Activated naive CD4-positive, alpha-beta T cell treated with anti-CD3 and anti-CD28 coated beads, Interleukin-2, amount 10 ng/mL, durations not matched to agents 7 days and 5 days (primary cell): ENCODE measurements at places on chromosomes 2 and 18.
A peak's percentile ranks its signal among the peaks of the same experiment; 100 is the strongest.

DNA sequence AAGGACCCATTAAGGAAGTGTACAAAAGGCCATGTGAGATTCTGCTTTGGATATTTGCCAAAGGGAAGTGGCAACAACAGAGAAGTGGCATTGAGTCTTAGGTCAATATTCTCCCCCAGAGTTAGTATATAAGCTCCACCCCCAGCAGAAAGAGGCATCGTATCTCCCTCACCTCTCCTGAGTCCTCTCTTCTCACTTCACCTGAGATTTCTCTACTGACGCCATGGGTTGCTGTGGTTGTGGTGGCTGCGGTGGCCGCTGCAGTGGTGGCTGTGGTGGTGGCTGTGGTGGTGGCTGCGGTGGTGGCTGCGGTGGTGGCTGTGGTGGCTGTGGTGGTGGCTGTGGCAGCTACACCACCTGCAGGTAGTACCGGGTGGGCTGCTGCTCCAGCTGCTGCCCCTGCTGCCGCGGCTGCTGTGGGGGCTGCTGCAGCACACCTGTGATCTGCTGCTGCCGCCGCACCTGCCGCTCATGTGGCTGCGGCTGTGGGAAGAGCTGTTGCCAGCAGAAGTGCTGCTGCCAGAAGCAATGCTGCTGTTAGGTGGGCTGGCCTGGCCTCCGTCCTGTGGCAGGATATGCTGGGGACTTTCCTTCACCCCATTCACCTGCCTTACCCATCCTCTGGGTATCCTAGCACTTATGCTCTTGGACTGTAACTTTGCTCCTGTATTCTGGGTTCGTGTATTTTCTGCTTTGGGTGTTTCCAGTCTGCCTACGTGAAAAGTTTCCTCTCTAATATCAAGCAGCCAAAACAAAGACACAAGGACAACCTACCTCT lies 5.9 kb downstream of the SCYGR3 start:
- H3K27me3 ChIP-seq, result peaks cover 49% of the 10 kb centered on the region
- H3K4me3 ChIP-seq, result no peak overlapping the region
- H3K4me1 ChIP-seq, result peaks cover 4% of the 10 kb centered on the region
- H3K27ac ChIP-seq, result no peak overlapping the region

DNA sequence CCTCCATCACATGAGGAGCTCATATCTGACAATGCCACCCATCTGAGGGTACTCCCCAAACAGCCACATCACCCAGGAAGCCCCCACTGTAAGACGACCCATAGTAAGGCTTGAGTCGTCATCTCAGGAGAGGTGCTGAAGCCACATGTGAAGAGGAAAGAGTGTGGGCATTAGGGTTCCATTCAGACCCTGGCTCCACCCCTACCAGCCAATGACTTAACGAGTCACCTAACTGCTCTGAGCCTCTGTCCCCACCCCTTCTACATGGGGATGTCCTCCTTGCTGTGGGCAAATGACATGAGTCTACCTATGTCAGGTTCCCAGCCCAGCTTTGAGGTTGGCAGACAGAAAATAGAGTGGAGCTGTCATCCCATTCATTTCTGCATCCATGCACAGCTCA lies 46.3 kb downstream of the C1QL2 start:
- H3K27me3 ChIP-seq, result peaks cover 3% of the 10 kb centered on the region
- no peaks in the 10 kb centered on the region for H3K4me1 ChIP-seq
- no peaks in the 10 kb centered on the region for H3K36me3 ChIP-seq
- no peak overlapping the region for H3K4me3 ChIP-seq

DNA sequence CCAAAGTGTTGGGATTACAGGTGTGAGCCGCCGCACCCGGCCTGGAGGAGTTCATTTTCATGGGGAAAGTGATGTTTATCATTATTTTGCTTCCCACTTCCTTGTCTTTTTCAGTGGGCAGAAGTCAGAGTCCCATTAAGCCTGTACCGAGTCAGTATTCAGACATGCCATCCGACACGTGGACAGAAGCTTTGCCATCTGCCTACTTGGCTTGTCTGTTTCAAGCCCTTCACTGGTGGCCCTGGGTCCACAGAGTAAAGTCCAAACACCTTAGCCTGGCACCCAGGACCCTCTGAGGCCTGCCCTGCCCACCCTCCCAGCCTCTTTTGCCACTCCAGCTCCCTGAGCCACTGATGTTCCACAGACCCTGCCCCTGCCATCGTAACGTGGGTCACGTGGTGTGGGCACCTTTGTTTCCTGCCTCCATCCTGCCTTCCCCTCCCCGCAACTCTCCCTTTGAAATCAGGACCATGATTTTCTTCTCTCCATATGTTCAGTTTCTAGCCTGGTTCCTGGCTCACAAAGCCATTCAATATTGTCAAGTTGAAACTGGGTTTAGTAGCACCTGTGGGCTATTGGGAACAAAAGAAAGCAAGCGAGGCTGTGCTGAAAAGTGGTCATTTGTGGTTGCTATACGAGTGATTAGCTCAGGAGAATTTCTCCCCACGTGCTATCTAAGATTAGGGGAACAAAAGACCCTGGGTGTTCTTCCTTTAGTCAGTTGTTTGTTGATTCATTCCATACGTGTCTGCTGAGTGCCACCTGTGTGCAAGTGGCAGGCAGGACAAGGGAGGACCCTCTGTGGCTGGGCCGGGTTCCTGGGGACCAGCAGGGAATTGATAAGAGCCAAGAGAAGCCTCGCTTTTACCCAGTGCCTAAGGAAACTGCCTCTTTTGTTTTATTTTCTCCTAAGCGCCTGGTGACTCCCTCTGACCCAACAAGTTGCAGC lies 5.1 kb upstream of the ODC1 start:
- H3K4me3 ChIP-seq, result no peak overlapping the region
- H3K36me3 ChIP-seq, result peaks cover 1% of the 10 kb centered on the region
- H3K4me1 ChIP-seq, result peaks cover 17% of the 10 kb centered on the region
- no peak for DNase-seq
- H3K27ac ChIP-seq, result no peak overlapping the region
- H3K27me3 ChIP-seq, result peaks cover 23% of the 10 kb centered on the region

DNA sequence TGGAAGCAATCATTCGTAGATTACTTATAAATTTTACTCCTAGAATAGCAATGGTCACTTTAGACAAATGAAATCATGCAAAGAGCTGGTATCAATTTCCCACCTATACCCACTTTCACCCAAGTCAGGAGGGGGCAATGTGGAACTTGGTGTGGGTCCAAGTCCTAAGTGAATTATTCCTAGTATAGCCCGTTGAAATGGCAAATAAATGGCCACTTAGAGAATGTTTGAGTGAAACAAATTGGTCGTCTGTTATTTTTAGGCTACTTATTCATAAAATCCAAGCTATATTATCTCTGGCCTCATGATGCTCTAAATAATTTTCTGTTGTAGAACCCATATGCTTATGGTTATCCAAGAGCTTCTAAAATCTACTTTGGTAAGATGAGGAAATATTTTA lies 98.1 kb downstream of the MYO3B start:
- H3K36me3 ChIP-seq, result no peaks in the 10 kb centered on the region
- H3K4me1 ChIP-seq, result no peaks in the 10 kb centered on the region
- H3K4me3 ChIP-seq, result no peak overlapping the region
- H3K27me3 ChIP-seq, result peaks cover 4% of the 10 kb centered on the region
- H3K27ac ChIP-seq, result no peak overlapping the region

DNA sequence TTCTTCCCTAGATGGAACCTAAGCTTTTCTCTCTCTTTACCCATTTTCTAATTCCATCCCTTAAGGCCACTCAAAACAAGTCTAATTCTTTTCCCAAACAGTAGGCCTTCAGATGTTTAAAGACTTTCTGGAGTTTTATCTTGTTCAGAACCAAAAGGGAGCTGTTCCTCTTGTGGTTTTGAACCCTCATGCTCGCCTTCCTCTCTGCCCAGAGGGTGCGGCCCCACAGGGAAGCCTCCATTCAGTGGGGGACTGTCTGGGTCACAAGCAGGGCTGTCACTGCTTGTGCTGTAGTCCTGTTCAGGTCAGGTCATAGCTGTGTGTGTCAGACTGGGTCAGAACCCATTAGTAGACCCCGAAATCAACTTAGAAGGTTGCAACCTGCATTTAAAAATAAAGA lies 56.5 kb downstream of the TET3 start:
- H3K27me3 ChIP-seq, result no peaks in the 10 kb centered on the region
- no peak for DNase-seq
- H3K27ac ChIP-seq, result no peak overlapping the region
- peaks cover 9% of the 10 kb centered on the region for H3K36me3 ChIP-seq
- H3K4me3 ChIP-seq, result no peak overlapping the region

- H3K27ac ChIP-seq, result no peak overlapping the region
- H3K36me3 ChIP-seq, result peaks cover 21% of the 10 kb centered on the region
- H3K4me1 ChIP-seq, result peaks cover 18% of the 10 kb centered on the region
- DNase-seq, result no peak
- H3K4me3 ChIP-seq, result no peak overlapping the region
Observed at GRCh38 chr2:101796825-101797600, 99.5 kb downstream of the MAP4K4 start.

DNA sequence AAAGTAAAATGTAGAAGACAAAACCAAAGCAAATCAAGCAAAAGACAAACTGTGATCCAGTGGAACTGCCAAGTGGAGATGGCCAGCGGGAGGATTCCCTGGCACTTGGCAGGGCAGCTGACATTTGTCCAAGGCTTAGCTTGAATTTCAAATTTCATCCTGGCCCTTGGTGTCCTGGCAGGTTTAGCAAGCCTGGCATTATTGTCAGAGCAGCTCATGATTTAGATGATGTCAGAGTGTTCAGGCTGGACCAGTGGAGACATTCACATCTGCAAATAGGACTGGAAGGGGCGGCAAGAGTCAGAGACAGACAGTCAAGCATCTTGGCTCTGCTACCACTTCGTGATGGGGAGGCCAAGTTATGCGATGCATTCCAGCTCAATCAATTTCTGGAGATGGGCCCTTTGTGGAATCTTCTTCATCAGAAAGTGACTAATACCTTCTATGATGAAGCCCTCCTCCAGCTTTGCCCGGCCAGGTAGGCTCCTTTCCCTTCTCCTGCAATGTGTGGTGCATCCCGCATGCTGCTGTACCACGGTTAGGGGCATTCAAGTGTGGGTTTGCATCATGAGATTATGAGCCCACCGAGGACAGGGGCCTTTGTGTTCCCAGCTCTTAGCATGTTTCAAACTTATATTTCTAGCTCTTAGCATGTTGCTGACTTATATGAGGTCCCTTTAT lies 199.7 kb downstream of the ANKRD30B start:
- no peak overlapping the region for H3K4me3 ChIP-seq
- DNase-seq, result no peak
- H3K36me3 ChIP-seq, result no peaks in the 10 kb centered on the region
- no peaks in the 10 kb centered on the region for H3K4me1 ChIP-seq
- H3K27ac ChIP-seq, result no peak overlapping the region

- H3K27ac ChIP-seq, result no peak overlapping the region
- H3K36me3 ChIP-seq, result no peaks in the 10 kb centered on the region
- no peak overlapping the region for H3K4me3 ChIP-seq
- no peak for DNase-seq
Observed at GRCh38 chr2:239432174-239432573, 31.4 kb upstream of the HDAC4 start.

DNA sequence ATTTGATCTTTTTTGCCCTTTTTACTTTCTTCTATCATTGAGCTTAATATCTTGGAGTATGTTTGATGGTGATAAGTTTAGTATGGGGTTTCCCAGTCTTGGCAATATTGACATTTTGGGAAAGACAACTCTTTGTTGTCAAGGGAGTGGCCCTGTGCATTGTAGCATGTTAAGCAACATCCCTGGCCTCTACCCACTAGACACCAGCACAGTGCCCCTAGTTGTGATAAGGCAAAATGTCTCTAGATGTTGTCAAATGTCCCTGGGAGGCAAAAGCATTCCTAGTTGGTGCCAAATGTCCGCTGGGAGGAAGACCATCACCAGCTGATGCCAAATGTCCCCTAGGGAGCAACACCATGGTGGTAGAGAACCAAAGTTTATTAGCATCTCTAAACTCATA lies 28.2 kb downstream of the GULP1 start:
- no peak overlapping the region for H3K27ac ChIP-seq
- no peaks in the 10 kb centered on the region for H3K27me3 ChIP-seq
- H3K36me3 ChIP-seq, result no peaks in the 10 kb centered on the region
- no peak overlapping the region for H3K4me3 ChIP-seq
- H3K4me1 ChIP-seq, result no peaks in the 10 kb centered on the region

- DNase-seq, result no peak
- H3K4me1 ChIP-seq, result peaks cover 86% of the 10 kb centered on the region
- peaks cover 1% of the 10 kb centered on the region for H3K36me3 ChIP-seq
- peaks cover 27% of the 10 kb centered on the region for H3K27me3 ChIP-seq
Observed at GRCh38 chr2:8309131-8309530, 372.7 kb upstream of the ID2 start.

DNA sequence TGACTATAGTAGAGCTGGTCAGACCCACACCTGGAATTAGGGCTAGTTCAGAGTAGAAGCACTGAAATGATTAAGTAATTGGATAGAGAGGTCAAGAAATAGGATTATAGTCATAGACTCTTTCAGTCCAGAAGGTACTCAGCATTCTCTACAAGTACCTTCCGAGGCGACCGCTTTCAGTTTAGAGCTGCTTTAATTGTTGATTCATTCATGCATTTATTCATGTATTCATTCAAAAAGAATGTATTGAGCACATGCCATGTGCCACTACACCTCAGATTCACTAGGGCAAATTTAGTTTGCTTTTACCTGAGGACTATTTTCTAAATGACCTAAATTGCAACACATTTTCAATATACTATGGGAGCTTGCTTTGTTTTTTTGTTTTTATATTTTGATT lies 48.7 kb downstream of the CRIM1 start:
- H3K4me3 ChIP-seq, result no peak overlapping the region
- no peak for DNase-seq

- H3K4me3 ChIP-seq, result no peak overlapping the region
- H3K36me3 ChIP-seq, result no peaks in the 10 kb centered on the region
- no peaks in the 10 kb centered on the region for H3K27me3 ChIP-seq
- DNase-seq, result no peak
- H3K27ac ChIP-seq, result no peak overlapping the region
- peaks cover 7% of the 10 kb centered on the region for H3K4me1 ChIP-seq
Observed at GRCh38 chr2:25606892-25607291, 66.5 kb downstream of the DTNB start.

DNA sequence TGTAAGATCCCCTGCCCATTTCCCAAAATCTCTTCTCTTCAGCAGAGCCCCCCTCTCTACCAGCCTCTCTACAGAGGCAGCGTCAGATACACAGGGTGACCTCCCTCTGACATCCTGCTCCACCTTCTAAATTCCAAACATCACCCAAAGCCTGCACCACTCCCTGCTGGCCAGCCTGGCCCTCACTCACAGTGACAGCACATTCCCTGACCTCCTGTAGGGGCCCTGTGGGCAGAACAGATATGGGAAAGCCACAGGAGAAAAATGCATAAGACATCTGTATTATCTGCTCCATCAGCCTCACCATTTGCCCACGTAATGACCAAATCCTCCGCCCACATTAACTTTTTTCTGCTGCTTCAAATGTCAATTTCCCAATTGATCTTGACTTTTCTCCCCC lies 40.6 kb downstream of the TRABD2A start:
- peaks cover 80% of the 10 kb centered on the region for H3K4me1 ChIP-seq
- no peaks in the 10 kb centered on the region for H3K27me3 ChIP-seq
- peak overlapping the region; percentile 61 for H3K4me3 ChIP-seq
- DNase-seq, result peak; percentile 17
